ENCODE measurements at places on chromosomes 5 and 9.

DNA sequence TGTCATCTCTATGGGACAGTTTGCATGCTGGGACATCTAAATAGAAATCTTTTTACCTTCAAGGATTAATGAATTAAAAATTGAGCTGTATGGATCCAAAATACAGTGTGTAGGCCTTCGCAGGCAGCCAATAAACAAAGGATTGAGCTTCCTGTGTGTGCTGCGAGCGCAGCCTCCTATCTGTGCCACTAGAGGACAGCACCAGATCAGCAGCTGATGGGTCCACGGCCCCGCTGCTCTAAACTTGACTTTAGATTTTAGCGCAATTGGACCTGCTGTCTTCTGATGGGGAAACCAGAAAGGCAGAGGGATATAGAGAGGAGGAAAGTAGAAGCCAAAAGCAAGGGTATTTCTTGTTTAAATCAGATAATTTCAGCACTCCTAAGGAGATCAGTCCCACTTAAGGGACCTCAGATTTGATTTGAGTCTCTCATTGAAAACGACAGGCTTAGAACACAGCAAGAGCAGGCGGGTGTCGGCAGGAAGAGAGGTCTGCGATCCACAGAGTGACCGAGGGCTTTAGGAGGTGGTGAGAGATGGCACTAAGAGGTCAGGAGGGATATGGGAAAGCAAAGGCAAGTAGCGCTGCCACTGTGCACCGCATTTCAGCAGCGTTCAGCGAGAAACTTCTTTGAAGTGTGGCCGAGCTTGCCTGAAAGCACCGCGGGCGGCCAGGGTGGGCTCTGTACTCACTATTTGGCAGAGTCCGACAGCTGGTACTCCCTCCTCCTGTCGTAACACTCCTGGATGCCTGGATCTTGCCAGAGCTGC, 214.3 kb downstream of the GNA14 start:
- DNase-seq: no peak

- DNase-seq: no peak
Observed at GRCh38 chr5:178739452-178740180, 9.2 kb upstream of the ZNF354A start.

- DNase-seq: no peak
Observed at GRCh38 chr5:34737731-34738130, 81.6 kb downstream of the RAI14 start.

- no peak for DNase-seq
Observed at GRCh38 chr5:32474209-32474854, 29.8 kb upstream of the ZFR start.

DNA sequence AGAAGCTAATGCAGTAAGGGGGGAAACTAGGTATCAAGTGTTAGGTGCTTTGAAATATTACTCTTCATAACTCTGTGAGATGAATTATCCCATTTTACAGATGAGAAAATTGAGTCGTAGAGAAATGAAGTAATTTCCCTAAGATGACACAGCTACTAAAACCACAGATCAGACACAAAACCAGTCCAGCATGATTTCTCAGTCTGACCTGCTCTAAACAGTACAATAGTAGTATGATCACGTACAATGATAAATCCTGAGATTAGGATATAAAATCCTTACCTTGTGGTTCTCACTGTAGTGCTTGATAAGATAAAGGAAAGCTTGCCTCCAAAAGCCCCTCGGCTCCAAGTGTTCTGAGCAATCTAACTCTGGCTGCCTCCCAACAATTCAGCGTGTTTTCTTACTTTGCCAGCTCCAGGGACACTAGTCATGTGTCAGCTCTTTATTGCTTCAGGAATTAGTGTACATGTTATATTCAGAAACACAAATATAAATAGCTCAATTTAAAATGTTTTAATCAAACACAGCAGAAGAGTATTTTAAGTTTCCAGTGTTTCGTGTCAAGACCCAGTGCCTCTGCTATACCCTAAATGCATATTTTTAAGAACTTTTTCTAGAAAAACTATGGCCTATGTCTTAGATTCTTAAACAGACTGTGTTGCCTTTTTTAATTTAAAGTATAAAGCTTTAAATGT, 243.6 kb downstream of the DENND1A start:
- no peak for DNase-seq

DNA sequence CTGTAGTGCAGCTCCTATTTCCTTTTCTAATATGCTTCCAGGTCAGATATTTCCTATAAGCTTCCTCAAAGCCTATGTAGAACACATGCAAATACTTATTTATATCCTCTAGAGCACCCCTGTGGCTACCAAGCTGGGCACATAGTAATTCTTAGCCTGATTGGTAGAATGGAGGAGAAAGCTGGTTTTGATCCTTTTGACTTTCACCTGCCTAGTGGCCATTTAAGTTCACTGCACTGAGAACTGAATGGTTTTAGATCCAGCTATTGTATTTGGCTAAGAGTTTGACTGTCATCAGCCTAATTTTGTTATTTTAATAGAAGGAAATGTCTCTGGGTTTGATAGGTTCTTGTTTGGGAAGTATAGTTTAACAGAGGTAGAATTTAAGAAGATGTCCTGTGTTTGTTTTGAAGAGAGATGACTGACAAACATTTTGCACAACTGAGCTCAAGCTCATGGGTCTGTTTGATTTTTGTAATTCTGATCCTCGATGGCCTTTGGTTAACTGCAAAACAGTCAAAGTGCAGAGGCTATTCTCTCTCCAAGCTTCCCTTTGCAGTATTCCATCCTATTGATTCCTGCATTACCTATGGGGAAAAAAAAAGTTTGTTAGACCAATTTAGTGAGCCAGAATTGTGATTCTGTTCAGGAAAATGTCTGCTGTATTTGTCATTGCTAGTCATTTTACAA, 85.4 kb downstream of the KCNN2 start:
- no peak for DNase-seq

DNA sequence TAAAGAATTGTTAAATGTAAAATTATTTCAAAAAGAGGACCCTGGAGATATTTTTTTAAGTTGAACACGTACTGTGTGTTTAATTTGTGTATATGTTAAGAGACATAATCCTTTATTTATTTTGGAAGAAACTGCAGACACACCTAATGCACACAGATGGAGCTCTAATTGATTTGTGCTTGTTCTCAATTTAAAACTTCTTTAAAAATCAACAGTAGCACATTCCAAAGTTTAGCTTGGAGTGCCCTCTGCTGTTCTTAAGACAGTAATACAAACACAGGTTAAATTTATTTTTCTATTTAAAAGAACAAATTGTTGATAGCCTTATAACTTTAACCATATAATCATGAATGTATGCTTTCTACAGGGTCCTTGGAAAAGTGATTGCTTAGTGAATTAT, 277.6 kb upstream of the ADAMTS16 start:
- no peak for DNase-seq

GRCh38 chr5:9431496-9432258, 114.2 kb downstream of the SEMA5A start:
- no peak for DNase-seq

DNA sequence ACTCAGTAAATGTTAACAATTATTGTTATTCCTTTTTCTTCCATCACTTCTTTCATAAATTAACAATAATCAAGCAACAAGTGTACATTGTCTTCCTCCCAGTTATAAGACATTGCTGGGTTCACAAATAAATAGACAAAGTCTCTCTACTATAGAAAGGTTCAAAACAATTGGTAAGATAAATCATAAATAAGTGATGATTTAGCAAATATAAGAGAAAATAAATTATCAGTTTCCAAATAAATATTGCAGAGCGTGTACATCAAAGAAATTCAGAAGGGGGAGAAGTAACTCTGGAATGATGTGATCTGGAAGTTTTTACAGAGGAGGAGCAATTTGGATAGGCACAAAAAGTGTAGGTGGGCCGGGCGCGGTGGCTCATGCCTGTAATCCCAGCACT, 114.2 kb downstream of the BASP1 start:
- no peak for DNase-seq

- no peak for DNase-seq
Observed at GRCh38 chr5:93053825-93054224, 527.2 kb downstream of the NR2F1-AS1 start.

DNA sequence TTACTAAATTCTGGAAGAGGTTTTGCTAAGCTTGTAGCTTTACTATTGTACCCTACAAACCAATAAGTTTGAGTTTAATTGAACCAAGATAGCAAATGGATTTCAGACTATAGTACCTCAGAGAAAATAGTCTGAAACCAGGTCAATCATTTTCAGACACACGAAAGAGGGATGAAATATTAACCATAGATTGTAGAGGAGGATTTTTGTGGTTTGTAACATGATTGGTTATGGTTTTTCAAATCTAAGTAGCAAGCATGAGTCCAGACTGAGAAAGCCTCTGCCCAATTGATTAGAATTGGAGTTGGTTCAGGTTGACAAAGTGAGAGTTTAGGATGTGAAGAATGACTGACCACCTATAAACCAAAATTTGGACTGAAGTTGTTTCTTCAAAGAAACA, 562.7 kb upstream of the DMAC1 start:
- no peak for DNase-seq

DNA sequence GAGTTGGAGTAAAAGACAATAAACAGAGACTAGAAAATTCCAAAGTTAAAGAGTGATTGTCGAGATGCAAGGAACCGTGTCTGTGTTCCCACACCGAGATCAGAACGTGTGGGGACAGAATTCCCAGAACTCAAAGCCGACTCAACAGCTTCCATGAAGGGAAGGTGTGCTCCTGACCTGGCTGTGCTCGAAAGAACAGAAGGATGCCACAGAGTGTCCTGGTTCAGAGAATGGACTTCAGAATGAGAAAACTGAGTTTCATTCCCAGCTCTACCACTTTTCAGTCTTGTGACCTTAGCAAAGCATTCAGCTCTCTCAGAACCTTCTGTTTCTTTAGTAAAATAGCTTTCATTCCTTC, 420.0 kb upstream of the SLC30A5 start:
- no peak for DNase-seq

GRCh38 chr5:42811591-42812446, at the start of gene SELENOP:
TSS of gene SELENOP (minus strand) at chr5:42811892. CDS start at chr5:42808353, 3,539 bp downstream.
- DNase-seq: no peak

- DNase-seq: no peak
Observed at GRCh38 chr9:110156416-110156815, 51.5 kb downstream of the C9orf152 start.

GRCh38 chr9:37011530-37011929, 22.5 kb downstream of the PAX5 start:
- no peak for DNase-seq

DNA sequence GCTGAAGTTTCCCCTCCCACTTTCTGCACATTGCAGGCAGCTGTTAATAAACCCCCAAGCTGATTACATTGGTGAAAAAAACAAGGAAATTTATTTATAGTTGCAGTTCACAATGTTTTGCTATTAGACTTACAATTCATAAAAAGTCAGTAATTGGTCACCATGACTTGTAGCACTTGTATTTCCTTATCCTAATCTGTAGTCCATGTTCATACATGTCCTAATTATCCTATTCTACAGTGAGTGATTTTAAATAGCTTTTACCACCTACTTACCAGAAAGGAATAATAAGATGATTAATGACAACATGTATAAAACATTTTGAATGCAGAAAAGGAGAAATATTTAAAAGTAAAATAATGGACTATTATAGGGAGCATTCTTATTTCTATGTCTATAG, 760.0 kb upstream of the RIOK2 start:
- no peak for DNase-seq

GRCh38 chr5:154811653-154812465, 38.5 kb downstream of the FAXDC2 start:
- DNase-seq: peak; percentile 17

DNA sequence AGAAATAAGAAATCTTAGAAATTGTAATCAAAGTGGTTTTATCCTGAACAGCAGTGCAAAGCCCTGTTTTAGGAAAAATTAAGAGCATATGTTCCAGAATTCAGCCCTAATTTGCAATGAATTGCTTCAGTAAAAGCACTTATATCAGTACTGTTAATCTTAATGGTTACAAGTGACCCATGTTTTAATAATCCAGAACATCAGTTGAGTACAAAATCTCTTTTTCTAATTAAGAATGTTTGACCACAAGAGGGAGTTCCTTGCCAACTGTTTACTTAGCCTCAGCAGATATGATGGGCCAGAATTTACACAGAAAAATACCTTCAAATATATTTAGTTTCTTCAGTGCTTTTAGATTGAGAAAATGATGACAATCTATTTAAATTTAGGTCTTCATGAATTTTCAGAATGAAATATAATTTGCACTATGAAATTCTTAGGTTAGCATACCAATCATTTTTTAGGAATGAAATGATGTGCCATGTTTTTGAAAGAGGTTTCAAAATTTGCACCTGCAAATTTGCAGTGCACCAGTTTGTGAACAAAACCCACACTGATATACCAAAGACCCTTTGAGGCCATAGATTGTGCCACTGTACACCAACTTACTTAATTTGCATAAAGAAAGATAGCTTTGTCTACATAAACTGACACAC, 926.3 kb upstream of the ARRDC3 start:
- DNase-seq: no peak

- no peak for DNase-seq
Observed at GRCh38 chr9:121067640-121068039, 7.1 kb upstream of the CNTRL start.

DNA sequence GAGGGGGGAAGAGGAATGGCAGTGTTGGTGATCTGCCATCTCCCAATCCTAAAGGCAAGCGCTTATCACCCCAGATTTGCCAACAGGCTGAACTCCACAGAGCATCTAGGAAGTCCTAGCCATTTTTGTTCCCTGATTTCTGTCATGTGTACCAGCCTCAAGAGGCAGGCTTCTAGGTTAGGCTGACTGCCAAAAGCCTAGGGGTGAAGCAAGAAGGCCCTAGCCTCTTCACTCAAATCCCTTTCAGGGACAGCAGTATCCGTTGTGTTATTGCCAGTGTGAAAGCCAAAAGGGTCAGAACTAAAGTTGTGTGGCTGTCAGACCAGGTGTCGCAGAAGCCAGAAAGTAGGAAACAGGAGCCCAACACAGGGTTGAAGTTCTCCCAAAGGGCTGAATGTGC, 14.7 kb downstream of the IGIP start:
- DNase-seq: no peak

GRCh38 chr5:158261674-158262367, 402.9 kb upstream of the CLINT1 start:
- no peak for DNase-seq

DNA sequence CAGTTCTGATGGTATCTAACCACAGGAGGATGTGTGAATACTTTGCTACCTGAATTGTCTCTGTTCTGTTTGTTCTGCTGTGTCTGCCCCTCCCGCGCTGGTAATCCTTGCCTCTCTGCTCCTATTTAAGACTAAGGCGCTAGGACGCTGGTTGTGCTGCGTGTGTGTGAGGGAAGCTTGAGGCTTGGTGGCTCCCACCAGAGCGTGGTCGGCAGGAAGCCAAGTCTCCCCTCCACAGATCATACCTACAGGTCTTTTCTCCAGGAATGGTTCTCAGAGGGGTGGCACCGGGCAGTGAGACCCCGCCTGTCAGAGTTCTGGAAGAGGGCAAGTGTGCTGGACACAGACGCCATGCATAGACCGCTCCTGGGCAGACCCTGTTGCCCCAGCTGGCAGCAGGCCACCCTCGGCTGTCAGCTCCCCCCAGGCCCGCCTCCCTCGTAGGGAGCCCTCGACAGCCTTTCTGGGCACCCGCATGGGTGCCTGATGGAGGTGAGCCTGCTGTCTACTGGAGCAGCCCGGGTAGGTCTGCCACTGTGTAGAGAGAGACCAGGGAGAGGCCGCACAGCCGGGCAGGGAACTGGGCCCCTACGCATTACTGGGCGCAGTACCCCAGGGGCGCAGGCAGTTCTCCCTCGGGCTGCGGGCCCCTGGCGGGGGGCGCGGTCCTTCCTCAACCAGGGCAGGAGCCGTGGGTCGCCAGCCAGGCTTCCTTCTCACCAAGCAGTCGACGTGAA, 53.4 kb upstream of the ROR2 start:
- DNase-seq: no peak

All from stimulated activated CD8-positive, alpha-beta memory T cell treated with anti-CD3 and anti-CD28 coated beads, Interleukin-2, amount 100 ng/mL, for 1 hour (primary cell).